Left lobe of liver (tissue), 2 donors: ENCODE measurements at places on chromosomes 6 and 20.

DNA sequence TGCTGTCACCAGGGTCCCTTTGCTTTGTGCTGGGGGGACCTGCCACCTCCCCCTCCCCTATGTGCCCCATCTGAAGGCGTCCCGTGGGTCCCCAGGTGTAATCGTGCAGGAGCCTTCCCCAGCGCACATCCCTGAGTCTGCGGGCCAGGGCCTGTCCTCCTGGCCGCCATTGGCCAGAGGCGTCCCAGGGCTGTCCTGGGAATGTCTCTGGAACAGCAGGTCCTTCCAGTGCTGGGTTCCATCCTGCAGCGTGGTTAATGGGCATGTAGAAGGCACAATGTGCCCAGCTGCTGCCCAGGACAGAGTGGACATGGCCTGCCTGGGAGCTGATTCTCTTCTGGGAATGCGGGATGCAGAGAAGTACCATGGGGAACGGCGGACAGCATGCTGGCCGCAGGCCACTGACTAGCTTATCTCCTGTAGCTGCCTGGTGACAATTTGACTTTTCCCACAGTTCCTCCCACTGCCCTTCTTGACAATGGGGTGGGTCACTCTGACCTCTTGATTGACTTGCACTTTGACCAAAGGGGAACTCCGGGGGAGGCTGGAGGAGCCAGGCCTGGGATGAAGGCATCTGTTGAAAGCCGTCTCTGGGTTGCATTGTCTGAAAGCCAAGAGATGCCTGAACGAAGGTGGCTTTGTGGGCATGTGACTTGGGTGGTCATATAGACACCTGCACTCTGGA is 64.0 kb downstream of the CTCFL start:
- DNase-seq, result no peak

- peak; percentile 63 for DNase-seq
Observed at GRCh38 chr6:56482525-56482924, 160.2 kb downstream of the DST start.

DNA sequence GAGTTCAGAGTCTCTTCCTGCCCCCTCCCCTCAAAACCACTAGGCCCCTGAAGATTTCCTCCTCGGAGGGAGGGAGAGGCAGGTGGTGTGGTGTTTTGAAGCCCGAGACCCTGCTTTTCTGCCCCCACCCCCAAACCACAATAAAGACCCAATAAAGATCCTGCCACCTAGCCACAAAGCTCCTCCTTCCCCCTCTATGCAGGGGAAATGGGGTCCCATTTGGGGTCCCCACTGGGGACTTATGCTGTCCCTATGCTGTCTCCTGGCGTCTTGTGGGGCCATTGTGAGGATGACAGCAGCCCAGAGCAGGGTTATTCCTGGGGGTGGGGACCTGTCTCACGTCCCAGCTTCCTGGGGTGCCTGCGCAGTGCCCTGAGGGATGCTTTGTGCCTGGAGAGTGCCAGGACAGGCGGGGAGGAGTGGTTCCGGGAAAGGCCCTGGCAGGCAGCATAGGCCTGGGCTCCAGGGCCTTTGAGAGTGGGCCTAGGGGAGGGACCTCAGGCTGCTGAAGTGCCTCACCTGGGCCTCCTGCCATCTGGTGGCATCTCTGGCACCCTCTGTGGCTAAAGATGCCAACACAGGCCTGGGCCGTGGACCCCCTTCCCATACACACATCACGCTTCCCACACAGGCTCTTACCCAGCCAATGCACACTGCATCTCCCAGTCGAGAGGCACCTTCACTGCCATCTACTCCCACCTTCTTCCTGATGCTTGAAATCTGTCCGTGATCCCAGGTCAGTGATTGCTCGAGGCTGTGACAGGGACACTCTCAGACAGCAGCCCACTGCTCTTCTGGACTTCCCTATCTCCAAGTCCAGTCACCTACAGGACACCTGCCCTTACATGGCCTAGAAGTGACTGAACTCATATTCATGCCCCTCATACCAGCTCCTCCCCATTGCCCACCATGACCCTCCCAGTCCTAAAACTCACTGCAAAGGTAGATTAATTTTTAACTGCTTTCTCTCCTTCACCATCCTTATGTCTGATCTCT is 7.9 kb upstream of the ARMC12 start:
- DNase-seq, result peak; percentile 93

GRCh38 chr6:109236115-109237076 is 141.1 kb downstream of the CEP57L1 start:
- no peak for DNase-seq

- DNase-seq, result no peak
Observed at GRCh38 chr6:149815788-149816187, 48.4 kb downstream of the LRP11 start.

GRCh38 chr6:98929498-98930060 is 18.2 kb downstream of the FBXL4 start:
- no peak for DNase-seq
